ENCODE measurements at places on chromosomes 2 and 18. TPM values are rescaled to one million over a fixed set of nuclear protein-coding genes. Genes with fewer than 3 reads are reported as not detected.

- no peak for DNase-seq
Observed at GRCh38 chr2:196274387-196274809, 103.0 kb upstream of the STK17B start.

DNA sequence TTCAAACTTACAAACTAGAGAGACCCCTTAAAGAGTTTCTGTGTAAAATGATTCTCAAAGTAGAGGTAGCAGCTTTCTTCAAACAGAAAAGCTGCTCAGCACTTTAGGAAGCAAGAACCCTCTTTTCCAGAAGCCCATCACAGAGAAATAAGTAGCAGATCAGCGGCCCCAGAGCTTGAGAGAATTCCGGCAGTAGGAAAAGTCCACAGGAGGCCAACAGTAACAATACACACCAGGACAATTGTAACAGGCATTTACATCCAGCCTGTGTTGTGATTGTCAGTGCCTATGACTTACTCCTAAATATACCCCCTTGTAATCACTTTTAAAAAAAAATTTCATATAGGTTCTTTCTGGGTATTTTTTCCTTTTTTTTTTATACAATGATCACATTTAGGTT lies 161.4 kb upstream of the ACVR2A start:
- DNase-seq = no peak

- no peak for DNase-seq
Observed at GRCh38 chr2:109542384-109542783, 71.4 kb downstream of the SEPTIN10 start.

GRCh38 chr2:9333591-9334171 lies 89.6 kb downstream of the ITGB1BP1 start:
- DNase-seq = peak; percentile 61

GRCh38 chr2:46984642-46985476 lies 69.3 kb upstream of the MCFD2 start:
- peak; percentile 63 for DNase-seq

DNA sequence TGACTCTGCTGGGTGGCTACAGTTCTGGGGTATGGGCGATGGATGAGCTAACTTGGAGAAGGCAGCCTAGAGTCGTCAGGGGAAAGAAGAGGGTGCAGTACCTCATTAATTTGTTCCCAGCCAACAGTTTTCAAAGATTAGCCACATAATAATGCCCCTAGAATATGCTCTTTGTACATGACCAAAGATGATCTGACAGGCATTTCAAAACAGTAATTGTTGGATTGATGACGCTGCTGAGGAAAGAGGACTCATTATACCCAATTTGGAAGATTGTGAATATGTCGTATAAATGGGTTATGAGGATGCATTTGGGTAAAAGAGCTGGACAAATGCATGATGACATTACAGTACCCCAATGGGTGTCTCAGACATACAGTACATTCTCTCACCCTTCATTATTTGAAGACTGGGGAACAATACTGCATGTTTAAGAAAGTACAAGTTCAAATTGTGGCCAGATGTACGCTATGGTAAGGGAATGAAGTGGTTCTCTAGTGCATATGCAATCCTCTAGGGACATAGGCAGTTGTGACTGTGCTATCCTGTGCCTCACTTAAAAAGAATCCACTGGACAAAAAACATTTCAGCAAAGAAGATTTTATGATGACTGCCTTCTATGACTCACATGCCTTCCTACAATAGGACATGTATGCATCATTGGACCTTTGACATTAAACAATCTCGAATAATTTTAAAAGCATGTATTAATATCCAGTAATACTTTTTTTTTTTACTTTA lies 233.2 kb downstream of the CNTNAP5 start:
- no peak for DNase-seq

DNA sequence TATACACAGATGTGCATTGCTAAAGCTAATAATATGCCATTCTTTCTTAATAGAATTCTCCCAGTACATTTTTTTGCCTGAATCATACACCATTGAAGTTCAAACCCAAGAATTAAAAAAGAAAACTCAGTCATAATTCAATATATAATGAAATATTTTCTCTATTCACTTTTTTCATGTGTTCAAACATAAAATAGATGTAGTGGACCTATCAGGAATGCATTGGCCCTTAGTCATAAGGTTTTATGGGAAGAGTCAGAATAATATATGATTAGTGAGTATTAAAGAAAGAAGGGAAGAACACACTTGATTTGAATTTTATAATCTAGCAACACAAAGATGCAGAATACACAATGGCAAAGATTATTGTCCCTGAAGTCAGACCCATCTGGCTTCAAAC lies 297.0 kb upstream of the COL3A1 start:
- DNase-seq = no peak

DNA sequence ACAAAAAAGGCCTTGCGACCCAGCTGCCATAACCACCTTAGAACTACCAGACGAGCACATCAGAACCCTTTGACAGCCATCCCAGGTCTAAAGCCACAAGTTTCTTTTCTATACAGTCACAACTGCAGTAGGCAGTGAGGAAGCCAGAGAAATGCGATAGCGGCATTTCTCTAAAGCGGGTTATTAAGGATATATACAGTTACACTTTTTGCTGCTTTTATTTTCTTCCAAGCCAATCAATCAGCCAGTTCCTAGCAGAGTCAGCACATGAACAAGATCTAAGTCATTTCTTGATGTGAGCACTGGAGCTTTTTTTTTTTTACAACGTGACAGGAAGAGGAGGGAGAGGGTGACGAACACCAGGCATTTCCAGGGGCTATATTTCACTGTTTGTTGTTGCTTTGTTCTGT lies 48.8 kb downstream of the FEZ2 start:
- no peak for DNase-seq

GRCh38 chr2:47119001-47119400 lies 36.1 kb downstream of the STPG4 start:
- DNase-seq = no peak

DNA sequence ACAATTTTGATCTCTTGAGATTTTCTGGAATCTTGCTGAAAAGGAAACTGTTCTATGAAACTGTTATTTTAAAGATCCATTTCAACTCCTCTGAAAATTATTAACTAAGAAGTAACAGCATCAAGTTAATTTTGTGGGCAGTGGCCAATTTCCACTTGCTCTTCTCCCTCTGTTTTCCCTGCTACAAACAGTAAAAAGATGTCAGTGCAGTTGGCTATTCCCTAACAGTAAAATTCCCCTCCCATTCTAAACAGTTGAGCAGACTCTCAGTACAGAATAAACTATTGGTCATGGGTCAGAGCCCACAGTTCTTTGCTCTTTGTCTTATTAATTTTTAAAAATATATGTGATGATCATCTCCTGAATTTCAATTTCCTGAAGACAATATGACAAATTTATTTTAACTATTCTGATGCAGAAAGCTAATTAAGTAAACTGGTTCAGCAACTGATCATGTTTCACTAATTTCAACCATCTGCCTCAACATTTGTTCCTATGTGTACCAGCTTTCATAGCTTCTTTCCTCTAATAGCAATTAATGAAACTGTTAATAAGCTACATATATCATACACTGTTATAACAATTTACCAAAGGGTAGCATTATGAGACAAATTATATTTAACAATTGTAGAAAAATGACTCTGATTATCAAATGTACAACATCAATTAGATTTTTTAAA lies 41.1 kb upstream of the GALNT5 start:
- DNase-seq = no peak

DNA sequence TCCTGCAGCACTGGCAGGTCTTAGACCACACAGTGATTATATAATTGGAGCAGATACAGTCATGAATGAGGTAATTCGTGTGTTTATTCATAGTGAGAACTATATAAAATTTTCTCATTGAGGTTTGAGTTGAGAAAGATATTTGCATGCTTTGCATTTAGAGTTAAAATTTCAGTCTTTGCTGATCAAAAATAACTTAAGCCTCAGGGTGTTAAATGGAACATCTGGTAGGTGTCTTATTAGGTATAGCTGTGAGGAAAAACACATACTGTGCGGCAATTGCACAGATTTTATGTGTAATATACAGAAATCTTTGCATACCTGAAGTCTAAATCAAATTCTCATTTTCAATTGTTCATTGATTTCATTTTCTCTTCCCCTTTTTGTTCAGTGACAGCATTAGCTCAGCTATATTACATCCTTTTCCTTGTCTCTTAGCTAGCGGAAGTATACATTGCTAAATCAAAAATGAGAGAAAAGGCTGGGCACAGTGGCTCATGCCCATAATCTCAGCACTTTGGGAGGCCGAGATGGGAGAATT lies 21.2 kb downstream of the GORASP2 start:
- no peak for DNase-seq

MREG gene
- total RNA-seq = 16.1 TPM

SGPP2 gene
- total RNA-seq = 1.3 TPM

CGREF1 gene
- 16.4 TPM for total RNA-seq

ANKRD29 gene
- 9.9 TPM for total RNA-seq
